Activated naive CD8-positive, alpha-beta T cell treated with anti-CD3 and anti-CD28 coated beads, Interleukin-2, amount 50 U/mL, for 16 hours (primary cell): ENCODE measurements at places on chromosomes 5 and 9.

DNA sequence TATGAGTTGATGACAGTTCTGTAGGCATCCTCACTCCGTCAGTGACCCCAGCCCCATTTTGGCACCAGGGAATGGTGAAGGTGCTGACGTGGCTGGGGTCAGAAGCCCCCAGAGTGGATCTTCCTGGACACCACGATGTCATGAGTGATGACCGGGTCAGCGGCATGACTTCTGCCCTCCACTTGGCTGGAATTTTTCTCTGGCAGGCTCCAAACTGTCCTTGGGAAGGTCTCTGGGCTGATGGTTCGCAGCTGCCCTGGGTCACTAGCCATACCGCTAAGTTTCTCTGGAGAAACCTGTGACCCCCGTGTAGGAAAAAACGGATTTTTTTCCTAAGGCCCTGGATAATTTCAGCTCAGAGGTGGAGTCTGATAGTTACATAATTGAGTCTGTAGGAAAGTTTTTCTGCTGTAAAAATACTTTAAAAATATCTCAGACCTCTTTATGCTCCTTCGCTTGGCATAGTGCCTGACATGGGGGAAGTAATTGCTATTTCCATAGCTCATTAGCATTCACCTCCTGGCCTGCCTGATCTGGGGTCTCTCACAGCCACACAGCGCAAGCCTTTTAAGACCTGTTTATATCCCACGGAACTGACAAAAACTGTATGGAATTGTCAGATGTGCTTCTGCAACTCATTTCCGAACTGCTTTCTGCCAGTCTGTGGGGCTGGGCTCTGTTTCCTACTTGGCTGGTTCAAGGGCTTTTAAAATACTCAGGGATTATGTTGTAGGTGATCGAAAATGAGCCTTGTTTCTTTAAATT is 69.2 kb downstream of the ANGPTL2 start:
- DNase-seq: no peak

DNA sequence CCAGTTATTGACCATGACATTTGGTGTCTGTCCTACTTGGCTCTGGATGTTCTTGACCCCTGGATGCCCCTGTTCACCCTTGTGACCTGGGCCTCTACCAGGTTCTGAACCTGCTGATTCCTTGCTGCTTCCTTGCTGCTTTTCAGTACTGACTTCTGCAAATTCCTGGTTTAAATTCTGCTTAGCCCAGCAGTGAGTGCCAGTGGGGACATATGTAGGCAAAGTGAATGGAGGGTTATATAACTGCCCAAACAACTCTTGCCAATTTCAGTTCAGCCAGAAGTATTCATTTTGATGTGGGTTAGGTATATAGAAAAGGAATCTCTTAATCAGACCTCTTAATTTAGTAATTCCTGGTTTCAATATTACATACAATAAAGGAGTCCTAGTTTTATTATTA is 220.6 kb downstream of the TAF11L14 start:
- no peak for DNase-seq

DNA sequence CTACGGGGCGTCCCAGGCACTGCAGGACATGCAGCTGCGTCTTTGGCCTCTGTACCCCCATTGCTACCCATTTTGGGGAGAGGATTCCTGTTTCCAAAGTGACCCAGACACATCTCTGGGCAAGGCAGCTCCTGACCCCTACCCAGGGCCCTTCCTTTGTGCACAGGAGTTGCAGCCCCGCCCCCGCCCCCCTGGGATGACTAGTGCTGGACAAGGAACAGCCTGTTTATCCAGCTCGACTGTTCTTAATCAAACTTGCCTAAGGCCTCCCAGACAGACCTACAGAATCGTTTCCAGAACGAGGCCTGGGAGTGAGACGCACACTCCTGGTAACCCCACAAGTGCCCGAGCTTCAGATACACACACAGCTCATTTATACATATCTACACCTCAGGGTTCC is 13.2 kb downstream of the DIPK1B start:
- DNase-seq: no peak

DNA sequence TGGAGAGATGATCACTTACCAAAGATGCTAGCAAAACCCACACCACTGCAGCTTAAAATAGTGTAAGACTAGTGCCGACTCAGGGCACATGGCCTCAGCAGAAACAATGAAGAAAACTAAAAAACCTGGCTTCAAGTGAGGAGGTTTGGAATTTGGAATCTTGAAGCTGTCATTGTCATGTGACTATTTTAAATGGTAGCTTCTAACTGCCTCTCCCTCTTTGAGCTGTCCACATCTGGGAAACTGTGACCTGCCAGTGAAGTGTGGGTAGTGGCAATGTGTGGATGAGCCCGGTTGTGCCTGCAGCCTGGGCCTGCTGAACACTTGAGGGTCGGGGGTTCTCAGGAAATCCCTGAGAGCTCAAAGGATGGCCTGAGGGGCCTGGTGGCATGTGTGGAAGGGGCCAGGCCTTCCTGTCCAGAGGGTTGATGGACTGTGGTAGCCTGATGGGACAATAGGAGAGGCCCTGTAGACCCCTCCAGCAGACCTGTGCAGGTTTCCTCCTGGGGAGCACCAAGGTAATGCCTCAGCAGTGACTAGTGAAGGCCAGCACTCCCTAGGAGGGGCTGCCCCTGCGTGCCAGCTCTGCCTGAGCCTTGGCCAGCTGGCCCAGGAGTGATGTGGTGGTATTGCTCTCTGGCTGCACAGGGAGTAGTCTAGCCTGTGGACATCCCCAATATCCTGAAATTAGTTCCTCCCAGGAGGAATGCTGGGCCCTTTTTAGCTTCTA is 13.6 kb downstream of the USP20 start:
- no peak for DNase-seq

DNA sequence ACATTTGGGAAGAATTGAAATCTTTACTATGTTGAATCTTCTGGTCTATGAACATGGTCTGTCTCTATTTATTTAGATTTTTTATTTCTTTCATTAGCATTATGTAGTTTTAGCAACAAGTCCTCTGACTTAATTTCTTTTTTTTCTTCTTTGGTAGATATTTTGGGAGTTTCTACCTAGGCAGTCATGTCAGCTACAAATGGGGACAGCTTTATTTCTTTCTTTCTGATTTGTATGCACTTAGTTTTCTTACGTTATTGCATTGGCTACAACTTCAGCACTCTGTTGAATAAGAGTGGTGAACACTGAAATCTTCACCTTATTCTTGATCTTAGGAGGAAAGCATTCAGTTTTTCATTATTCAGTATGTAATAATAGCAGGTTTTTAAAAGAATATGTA is 33.5 kb downstream of the SMC5 start:
- DNase-seq: no peak

DNA sequence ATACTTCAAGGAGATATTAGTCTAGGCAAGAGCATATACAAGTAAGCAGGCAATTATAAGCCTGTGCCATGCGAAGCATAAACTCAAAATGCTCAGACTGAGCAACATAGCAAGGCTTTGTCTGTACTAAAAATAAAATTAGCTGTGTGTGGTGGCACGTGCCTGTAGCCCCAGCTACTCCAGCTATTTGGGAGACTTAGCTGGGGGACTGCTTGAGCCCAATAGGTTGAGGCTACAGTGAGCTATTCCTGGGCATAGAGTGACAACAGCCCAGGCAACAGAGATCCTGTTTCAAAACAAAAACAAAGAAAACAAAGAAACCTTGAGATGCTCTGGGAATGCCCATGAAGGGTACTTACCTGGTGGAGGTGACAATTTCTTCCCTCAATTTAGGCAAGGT is 130.5 kb upstream of the ZNF608 start:
- no peak for DNase-seq

DNA sequence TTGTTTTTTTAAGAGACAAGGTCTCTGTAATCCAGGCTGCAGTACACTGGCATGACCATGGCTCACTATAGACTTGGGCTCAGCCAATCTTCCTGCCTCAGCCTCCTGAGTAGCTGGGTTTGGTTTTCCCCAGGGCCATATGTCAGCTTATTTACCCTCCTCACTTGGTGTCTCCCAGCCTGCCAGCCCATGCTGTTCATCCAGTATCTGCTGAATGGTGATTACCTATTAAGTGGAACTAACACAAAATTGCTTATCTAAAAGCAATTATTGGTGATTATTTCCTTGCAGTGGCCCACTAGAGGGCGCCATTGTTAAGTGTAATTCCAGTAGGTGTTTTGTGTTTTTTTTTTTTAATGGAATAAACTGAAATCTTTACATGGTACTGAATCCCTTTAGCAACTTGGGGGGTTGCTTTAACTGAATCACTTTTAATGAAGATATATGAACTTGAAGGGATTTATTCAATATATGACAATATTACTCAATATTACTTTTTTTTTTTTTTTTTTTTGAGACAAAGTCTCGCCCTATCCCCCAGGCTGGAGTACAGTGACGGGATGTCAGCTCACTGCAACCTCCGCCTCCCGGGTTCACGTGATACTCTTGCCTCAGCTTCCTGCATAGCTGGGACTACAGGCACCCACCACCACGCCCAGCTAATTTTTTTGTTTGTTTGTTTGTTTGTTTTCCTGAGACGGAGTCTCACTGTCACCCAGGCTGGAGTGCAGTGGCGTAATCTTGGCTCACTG is 13.8 kb downstream of the EXOSC2 start:
- DNase-seq: peak; percentile 54

DNA sequence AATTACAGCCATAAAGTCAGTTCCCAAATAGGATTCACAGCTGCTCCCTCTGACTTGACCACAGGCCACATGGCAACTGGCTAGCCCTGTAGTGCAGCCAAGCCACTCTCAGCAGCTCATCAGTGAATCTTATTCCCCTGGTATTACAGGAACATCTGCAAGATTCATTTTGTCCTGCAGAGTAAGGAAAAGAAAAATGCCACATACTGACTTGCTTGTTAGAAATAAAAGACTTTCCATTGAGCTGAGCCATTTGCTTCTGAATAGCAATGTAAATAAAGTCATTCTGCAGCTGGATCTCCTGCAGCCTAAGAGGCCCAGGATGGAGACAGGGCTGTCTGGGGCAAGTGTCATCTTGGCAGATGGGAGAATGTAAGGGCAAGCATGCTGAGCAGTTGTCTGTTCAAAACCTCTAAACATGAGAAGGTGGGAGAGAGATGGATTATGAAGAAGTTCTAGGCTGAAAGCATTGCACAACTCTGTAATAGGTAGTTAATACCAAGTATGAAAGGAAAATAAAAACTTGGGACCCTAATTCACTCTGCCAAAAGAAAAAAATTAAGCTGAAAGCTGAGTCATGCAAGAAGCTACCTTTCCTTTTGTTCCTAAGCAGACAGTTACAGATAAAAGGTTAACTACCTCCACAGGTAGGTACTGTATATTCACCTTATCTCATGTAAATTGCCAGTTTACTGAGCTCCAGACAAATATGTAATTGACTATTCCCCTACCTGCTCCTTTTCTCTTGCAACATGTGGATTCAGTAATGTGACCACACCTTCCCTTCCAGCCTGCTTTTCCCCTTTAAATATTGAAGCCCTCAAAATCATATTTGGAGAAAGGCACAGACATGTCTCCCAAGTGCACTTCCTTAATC is 244.4 kb upstream of the RAI14 start:
- no peak for DNase-seq

DNA sequence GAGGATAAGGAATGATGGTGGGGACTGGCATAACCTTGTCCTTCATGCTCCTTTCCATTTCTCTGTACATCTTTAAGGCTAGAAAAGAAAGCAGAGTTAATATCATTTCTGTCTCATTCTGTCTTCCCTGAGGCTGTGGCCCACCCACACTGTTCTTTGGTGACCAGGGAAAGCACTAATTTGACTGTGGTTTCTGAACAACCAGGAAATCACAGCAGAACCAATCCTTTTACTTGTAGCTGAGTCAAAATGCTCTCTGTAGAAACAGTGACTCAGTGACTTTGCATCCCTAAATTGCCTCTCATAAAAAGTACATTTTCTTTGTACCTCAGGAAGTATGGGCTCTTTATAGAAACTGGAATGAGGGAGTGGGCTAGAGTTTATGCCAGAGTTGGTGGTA is 28.1 kb downstream of the IL33 start:
- DNase-seq: no peak

- no peak for DNase-seq
Observed at GRCh38 chr9:116937361-116937760, 250.3 kb downstream of the TRIM32 start.

- no peak for DNase-seq
Observed at GRCh38 chr5:175749591-175749990, 91.7 kb downstream of the HRH2 start.

GRCh38 chr5:112691758-112692157 is 45.9 kb upstream of the APC start:
- DNase-seq: no peak

GRCh38 chr5:127028822-127029457 is 1.4 kb downstream of the MARCHF3 start:
- no peak for DNase-seq

- DNase-seq: no peak
Observed at GRCh38 chr5:410911-411517, 32.0 kb upstream of the EXOC3 start.

DNA sequence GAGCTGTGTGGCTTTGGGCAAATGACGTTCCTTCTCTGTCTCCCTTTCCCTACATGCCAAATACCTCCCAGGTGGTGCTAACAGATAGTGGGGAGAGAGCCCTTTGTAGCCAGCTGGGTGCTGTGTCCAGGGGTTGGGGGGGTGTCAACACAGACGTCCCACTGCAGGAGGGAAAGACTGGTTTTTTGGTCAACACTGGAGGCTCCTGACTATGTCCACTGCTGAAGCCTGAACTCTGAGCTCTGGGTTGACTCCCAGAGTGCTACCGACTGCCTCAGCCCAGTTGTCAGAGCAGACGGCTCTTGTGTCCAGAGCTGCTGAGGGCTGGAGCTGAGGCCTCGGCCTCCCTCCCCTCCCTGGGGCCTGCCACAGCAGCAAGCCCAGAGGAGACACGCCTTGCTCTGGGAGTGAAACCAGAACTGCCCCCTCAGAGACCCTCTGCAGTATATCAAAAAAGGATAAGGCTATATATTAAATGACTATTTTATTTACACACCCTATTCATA is 14.8 kb upstream of the SLC25A51 start:
- no peak for DNase-seq

DNA sequence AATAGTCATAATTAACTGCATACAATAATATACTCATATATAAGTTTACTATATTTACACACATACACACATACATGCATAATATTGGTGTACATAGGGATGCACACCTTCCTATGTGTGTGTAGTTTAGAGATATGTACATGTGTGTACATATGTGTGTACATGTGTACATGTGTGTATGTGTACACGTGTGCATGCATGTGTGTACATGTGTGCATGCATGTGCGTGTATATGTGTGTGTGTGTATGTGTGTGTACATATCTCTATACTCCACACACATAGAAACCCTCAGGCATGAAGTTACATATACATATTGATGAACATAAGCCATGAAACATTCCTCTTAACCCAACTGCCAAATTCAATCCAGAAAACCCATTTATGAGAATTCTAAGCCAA is 547.8 kb downstream of the TLR4 start:
- no peak for DNase-seq
